Adrenal gland (tissue), 19 donors: ENCODE measurements at places on chromosomes 4 and X. TPM values are rescaled to one million over a fixed set of nuclear protein-coding genes. Genes with fewer than 3 reads are reported as not detected.

The HSFX1 gene
- 0.21 TPM for total RNA-seq

- no peaks in the 10 kb centered on the region for H3K4me1 ChIP-seq
- DNase-seq, result no peak
- peak overlapping the region; percentile 54 for H3K27ac ChIP-seq
- no peak overlapping the region for H3K4me3 ChIP-seq
- H3K27me3 ChIP-seq, result no peaks in the 10 kb centered on the region
Observed at GRCh38 chrX:150870029-150870428, 28.4 kb downstream of the CD99L2 start.

- DNase-seq, result no peak
- H3K4me1 ChIP-seq, result peaks cover 17% of the 10 kb centered on the region
- H3K4me3 ChIP-seq, result no peak overlapping the region
- no peaks in the 10 kb centered on the region for H3K36me3 ChIP-seq
- peak overlapping the region; percentile 54 for H3K27ac ChIP-seq
Observed at GRCh38 chr4:41394481-41394894, 137.8 kb downstream of the UCHL1 start.

The PCDH10 gene
- total RNA-seq, result 9.4 TPM

GRCh38 chr4:79023799-79024770 is 84.8 kb upstream of the PAQR3 start:
- H3K4me1 ChIP-seq, result no peaks in the 10 kb centered on the region
- H3K36me3 ChIP-seq, result no peaks in the 10 kb centered on the region
- no peaks in the 10 kb centered on the region for H3K27me3 ChIP-seq
- no peak overlapping the region for H3K4me3 ChIP-seq

DNA sequence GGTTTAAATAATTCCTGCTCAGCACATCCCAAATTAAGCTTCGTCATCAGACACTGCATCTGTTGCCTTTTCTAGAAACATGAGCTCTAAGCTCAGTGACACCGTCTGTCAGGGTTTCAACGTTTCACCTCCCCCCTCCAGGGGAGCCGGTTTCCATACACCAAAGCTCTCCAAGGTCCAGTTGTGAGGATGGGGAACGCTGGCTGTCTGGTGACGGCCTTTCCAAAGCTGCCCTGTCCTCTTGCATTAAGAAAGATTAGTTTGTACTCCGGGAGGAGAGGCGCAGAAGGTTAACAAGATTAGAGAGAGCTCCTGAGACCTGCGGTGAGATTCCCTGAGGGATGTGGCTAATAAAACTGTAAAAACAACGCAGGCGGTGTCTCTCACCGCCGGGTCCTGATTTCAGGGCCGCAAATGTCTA is 43.2 kb downstream of the ASMT start:
- no peaks in the 10 kb centered on the region for H3K27me3 ChIP-seq
- H3K27ac ChIP-seq, result no peak overlapping the region
- DNase-seq, result no peak
- H3K4me3 ChIP-seq, result no peak overlapping the region

DNA sequence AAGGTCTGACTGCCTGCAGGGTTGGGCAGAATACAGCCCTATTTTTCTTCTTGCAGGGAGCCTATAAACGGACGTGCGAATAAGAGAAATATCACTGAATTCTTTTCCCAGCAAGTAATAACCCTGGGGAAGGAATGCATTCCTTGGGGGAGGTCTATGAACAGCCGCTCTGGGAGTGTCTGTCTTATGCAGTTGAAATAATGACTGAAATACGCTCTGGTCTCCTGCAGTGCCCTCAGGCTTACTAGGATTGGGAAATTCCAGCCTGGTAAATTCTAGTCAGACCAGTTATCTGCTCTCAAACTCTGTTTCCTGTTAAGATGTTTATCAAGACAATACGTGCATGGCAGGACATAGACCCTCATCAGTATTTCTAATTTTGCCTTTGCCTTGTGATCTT is 72.1 kb upstream of the FAM241A start:
- H3K27me3 ChIP-seq, result no peaks in the 10 kb centered on the region
- H3K4me3 ChIP-seq, result no peak overlapping the region
- no peaks in the 10 kb centered on the region for H3K36me3 ChIP-seq

- DNase-seq, result no peak
- H3K4me1 ChIP-seq, result no peaks in the 10 kb centered on the region
- no peak overlapping the region for H3K27ac ChIP-seq
- no peaks in the 10 kb centered on the region for H3K36me3 ChIP-seq
Observed at GRCh38 chrX:46597208-46597607, 23.6 kb downstream of the CHST7 start.

The IRF2 gene
- 37.7 TPM for total RNA-seq

The VEGFC gene
- total RNA-seq, result 8.1 TPM

The GPM6B gene
- 4.1 TPM for total RNA-seq

The ADH6 gene
- not detected for total RNA-seq

The MGAT4D gene
- total RNA-seq, result not detected

The ODAPH gene
- not detected for total RNA-seq

The MAGEE2 gene
- total RNA-seq, result not detected

The CENPVL1 gene
- total RNA-seq, result not detected

The FGF5 gene
- not detected for total RNA-seq

The PDE6B gene
- total RNA-seq, result 5.0 TPM

The ATOH1 gene
- total RNA-seq, result not detected

The SNX12 gene
- 89.5 TPM for total RNA-seq

GRCh38 chr4:174230680-174231079 is 52.8 kb downstream of the FBXO8 start:
- H3K27me3 ChIP-seq, result no peaks in the 10 kb centered on the region
- H3K27ac ChIP-seq, result no peak overlapping the region
- no peaks in the 10 kb centered on the region for H3K4me1 ChIP-seq
- no peak for DNase-seq
- no peak overlapping the region for H3K4me3 ChIP-seq
- no peaks in the 10 kb centered on the region for H3K36me3 ChIP-seq

DNA sequence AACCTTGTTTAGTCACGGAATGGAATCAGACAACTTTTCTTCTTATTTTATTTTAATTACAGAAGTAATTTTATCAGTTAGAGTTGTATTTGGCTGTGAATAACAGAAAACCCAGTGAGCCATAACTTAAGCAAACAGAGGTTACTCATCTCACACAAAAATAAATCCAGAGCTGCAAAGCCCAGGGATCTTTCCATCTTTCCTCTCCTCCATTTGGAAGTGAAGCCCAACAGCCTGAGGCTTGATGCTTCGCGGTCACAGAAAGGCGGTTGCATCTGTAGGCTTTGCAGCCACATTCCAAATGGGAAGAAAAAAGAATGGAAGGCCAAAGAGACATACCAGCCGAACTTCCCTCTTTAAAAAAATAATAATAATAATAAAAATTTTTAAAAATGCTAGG is 22.6 kb downstream of the CHRNA9 start:
- H3K27ac ChIP-seq, result no peak overlapping the region
- H3K36me3 ChIP-seq, result no peaks in the 10 kb centered on the region
- H3K4me1 ChIP-seq, result no peaks in the 10 kb centered on the region
- no peaks in the 10 kb centered on the region for H3K27me3 ChIP-seq
- DNase-seq, result no peak

The GLRA3 gene
- 1.3 TPM for total RNA-seq

DNA sequence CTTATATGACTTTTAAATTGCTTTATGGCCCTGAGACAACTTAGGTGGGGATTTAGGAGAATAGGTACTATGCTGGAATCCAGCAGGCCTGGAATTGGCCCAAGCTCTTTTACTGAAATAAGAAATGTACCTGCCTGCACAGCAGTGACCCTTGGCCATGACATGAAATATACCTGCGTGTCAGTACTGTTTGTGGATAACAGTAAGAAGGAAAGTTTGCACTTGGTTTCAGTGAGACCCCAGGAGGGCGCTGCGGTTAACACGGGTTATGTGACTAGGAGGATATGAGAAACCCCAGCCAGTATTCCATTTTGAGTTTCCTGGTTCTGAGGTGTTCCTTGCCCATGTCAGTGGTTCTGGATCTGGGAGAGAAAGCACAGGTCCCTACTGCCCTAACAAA is 5.3 kb downstream of the MTM1 start:
- no peak overlapping the region for H3K27ac ChIP-seq
- peaks cover 39% of the 10 kb centered on the region for H3K4me1 ChIP-seq
- H3K36me3 ChIP-seq, result no peaks in the 10 kb centered on the region

DNA sequence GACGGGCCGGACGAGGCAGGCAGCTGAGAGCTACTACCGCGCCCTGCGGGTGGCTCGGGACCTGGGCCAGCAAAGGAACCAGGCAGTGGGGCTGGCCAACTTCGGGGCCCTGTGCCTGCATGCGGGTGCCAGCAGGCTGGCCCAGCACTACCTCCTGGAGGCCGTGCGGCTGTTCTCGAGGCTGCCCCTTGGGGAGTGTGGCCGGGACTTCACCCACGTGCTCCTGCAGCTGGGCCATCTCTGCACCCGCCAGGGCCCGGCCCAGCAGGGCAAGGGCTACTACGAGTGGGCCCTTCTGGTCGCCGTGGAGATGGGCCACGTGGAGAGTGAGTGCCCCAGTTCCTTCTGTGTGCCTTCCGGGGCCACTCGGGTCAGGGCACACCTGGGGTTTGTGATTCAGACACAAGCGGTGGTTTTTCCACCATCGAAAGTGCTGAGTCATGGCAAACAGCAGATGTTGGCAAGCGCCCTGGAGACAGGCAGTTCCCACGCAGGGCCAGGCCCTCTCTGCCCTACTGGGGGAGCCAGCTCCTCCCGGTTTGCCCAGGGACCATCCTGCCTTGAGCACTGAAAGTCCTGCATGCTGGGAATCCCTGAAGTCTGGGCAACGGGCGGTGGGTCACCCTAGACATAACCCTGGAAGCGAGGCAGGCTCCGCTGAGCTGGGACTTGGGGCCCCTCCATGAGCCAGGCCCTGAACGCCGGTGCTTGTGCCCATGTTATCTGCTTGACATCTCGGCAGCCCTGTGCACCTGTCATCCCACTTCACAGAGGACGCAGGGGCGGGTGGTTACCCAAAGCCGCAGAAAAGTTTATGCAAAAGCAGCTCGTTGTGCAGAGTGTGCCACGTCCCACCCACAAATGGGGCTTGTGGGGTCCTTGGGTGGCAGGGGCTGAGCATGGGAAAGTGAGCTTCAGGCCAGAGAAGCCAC is 29.5 kb downstream of the SH3TC1 start:
- peak; percentile 88 for DNase-seq
- peaks cover 13% of the 10 kb centered on the region for H3K36me3 ChIP-seq
- peaks cover 19% of the 10 kb centered on the region for H3K4me1 ChIP-seq
- H3K27me3 ChIP-seq, result no peaks in the 10 kb centered on the region
- H3K27ac ChIP-seq, result peak overlapping the region; percentile 63
